Activated naive CD4-positive, alpha-beta T cell treated with anti-CD3 and anti-CD28 coated beads, Interleukin-2, amount 50 U/mL, for 72 hours (primary cell): ENCODE measurements at places on chromosomes 4 and X. TPM values are rescaled to one million over a fixed set of nuclear protein-coding genes. Genes with fewer than 3 reads are reported as not detected.

CLCN4 gene
- total RNA-seq, result not detected

DNA sequence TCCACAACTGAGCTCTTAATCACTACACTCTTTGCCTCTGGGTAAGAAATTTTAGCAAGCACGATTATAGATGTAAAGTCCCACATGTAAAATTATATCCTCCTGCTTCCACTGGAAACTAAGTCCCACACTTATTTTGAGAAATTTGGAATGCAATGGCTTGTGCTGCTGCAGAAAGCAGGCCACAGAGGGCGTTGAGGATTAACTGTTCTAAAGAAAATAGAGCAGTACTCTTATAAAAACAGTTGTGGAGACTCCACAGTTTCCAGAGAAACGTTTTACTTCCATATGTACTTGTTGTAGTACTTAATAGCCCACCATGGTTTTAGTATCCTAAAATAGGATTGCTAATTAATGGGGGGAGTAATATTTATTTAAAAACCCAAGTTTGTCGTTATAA, 1.7 kb upstream of the CENPC start:
- DNase-seq, result no peak

- no peak for DNase-seq
Observed at GRCh38 chr4:8123389-8123788, 35.2 kb downstream of the ABLIM2 start.

DNA sequence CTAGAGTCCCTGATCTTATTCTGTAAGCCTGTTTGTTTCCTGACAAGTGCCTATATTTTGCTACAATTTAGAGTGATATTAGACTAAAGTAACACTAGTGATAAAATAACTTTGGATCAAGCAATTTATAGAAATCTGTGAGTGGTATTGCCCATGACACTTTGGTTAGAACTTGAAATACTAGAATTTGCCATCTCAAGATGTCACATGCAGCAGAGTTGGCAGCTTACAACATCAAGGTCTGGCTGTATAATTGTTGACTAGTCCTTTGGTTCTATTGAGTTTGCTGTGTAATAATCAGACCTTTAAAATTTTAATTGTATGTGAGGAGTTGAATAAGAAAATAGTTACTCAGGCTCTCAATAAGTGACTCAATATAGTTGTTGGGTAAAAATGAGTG, 167.1 kb downstream of the RAPGEF2 start:
- no peak for DNase-seq

GRCh38 chrX:51955200-51955599, 61.8 kb downstream of the MAGED1 start:
- DNase-seq, result no peak

DNA sequence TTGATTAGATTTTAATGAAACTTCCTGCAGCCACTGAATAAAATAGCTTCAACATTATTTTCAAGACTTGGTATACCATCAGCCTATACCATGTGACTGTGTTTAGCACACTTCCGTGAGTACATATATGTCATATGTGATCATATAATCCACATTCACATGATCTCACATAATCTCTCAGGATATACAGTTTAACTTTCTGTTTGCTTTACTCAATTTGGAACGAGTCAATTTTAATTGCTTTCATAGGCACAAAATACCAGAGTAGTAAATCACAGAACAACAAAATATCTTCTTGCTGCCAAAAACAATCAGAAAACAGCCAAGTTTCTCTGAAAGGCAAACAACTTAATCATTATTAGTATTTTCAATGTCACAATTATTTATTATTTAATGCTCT, 731.1 kb upstream of the DIAPH2 start:
- DNase-seq, result no peak

DNA sequence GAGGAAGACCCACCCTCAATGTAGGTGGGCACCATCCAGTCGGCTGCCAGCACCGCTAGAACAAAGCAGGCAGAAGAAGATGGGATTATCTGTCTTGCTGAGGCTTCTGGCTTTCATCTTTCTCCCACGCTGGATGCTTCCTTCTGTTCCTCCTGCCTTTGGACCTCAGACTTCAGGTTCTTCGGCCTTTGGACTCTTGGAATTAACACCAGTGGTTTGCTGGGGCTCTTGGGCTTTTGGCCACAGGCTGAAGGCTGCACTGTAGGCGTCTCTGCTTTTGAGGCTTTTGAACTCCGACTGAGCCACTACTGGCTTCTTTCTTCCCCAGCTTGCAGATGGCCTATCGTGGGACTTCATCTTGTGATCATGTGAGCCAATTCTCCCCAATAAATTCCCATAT, 55.1 kb downstream of the PDLIM5 start:
- DNase-seq, result no peak

DNA sequence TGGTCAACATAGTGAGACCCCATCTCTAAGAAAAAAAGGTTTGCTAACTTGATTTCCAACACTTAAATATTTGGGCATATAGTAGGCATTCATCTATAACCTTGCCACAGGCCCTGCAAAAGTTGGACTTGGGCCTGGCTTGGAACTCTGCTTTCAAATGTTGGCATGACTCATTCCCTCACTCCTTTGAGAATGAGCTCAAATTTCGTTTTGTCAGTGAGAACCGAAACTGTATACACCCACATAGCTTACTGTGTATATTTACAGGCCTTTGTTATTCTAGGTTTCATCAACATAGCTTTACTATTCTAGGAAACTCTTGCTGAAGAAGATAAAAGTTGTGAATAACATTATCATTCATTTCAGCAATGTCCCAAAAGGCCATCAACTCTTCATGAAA, 88.7 kb upstream of the ELOVL6 start:
- DNase-seq, result peak; percentile 32
